AG08396 (cell line): ENCODE measurements at places on chromosomes 3 and 15.

DNA sequence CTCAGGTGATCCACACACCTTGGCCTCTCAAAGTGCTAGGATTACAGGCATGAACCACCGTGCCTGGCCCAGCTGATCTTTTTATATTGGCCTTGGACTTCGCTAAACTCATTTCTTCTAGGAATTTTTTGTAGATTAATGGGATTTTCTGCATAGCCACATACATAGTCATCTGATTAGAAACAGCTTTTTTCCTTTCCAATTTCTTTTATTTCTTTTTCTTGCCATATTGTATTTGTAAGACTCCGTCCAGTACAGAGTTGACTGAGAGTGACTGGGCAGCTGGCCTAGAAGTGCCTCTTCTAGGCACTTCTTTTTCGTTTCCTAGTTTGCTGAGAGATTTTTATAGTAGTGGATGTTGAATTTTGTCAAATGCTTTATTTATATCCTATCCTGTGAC, 37.4 kb downstream of the ARIH1 start:
- DNase-seq: peak; percentile 5

- peak; percentile 36 for DNase-seq
These were observed 7.6 kb downstream of the CHSY1 start for GRCh38 chr15:101244036-101244781.

DNA sequence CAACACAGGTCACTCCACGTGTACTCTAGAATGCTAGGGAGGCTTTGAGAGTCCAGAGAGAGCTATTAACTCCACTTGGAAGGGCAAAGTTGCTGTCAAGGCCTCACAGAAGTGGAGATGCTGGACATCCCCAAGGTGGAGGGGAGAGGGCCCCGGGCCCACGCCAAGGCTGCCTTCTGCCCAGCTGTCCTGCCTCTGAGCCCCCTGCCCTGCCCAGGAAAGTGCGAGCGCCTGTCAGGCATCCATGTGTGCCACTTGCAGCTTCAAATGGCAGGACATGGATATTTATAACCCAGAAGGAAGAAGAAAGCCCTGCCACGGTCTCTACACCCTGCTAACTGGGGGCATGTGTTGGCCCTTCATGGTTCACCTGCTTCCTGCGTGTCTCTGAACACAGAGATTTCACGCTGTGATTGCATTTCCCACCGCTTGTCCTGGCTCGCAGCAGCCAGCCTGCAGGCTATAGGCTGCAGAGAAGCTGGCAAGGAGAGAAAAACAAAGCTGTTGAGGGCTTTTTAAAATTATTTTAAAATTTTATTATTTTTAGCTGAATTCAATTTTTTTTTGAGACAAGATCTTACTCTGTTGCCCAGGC, 17.0 kb downstream of the ANKDD1A start:
- no peak for DNase-seq

- no peak for DNase-seq
These were observed 10.2 kb upstream of the DLL4 start for GRCh38 chr15:40918799-40919392.

DNA sequence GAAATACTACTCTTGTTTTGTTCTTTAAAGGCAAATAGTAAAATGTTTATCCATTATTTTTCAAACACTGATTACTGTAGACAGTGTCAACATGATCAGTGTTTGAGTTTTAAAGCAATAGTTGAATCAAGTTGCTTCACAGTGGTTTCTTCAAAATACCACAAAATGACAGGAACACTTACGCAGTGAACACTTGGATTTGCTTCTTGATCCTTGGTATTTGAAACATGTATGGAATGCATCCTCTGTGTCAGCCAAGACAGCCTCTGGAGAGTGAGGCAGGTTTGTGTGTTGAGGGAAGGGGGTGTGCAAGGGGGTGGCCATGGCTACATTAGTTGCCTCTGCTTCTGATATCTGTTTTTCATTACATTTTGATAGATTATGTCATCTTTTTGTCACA, 413.0 kb downstream of the RBMS3 start:
- DNase-seq: peak; percentile 70

GRCh38 chr3:115628075-115628412, 4.7 kb downstream of the GAP43 start:
- no peak for DNase-seq

DNA sequence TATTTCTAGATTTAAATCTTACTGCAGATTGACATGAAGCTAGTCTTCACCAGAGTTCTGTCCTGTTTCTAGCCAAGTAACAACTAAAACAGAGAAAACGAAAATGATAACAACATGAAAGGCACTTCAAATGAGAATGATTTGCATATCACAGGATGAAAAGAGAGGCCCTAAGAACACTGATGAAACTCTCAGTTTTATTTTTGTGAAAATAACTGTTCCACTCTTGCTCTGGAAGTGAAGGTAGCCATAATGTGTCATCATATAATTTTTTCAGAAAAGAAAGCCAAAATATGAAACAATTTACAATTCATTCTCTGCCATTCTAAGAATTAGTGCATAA, 274.4 kb downstream of the ADAMTSL3 start:
- no peak for DNase-seq

- no peak for DNase-seq
These were observed 504.9 kb downstream of the EDEM1 start for GRCh38 chr3:5692446-5692845.

GRCh38 chr3:197443506-197443905, 112.3 kb downstream of the BDH1 start:
- DNase-seq: no peak
